ENCODE measurements at places on chromosomes 3 and 15.

GRCh38 chr15:69272139-69272538 lies 26.6 kb upstream of the PAQR5 start:
- no peak for DNase-seq

DNA sequence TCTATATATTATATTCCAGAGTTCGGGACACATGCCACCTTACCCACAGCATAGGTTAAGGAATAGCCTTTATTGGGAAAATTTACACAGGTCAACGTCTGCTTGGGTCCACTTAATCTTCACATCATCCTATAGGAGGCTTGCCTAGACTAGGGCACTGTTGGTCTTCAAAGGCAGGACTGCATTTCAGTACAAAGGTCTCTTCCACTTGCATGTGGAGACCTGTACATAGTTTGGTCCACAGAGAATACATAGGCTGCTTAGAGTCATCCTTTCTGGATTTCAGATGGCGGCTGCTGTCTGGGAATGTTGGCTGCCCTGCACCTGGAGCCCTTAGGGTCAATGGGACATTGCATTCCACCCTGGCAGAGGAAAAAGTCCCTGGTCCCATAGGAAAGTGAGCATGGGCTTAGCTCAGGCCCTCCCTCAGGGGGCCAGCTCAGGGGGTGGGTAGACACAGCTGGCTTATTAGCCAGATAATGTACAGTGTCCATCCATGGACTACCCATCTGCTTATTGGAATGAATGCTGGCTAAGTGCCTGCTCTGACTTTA lies 75.3 kb upstream of the TGFBR2 start:
- DNase-seq: no peak

GRCh38 chr3:142210608-142211007 lies 14.8 kb downstream of the GK5 start:
- DNase-seq: no peak

GRCh38 chr3:122055215-122055614 lies at the start of gene CD86:
Gene CD86, plus strand, starts transcription at chr3:122055362. Its CDS starts 128 bp downstream, at chr3:122055490.
- no peak for DNase-seq

- no peak for DNase-seq
Observed at GRCh38 chr15:84883466-84883865, 996 bp upstream of the SLC28A1 start.

Measured in hematopoietic multipotent progenitor cell treated with erythropoietin and hydrocortisone succinate and interleukin-3 and kit ligand, for 8 days (in vitro differentiated cells).